ENCODE measurements at places on chromosomes 16 and 17. TPM values are rescaled to one million over a fixed set of nuclear protein-coding genes. Genes with fewer than 3 reads are reported as not detected.

ZNF207 gene
- total RNA-seq: 221 TPM

- DNase-seq: no peak
Measured at GRCh38 chr16:19474617-19475016, 47.3 kb downstream of the GDE1 start.

GAST gene
- total RNA-seq: not detected

GRCh38 chr16:5951486-5951885, 853.9 kb upstream of the EEF2KMT start:
- DNase-seq: no peak

DNA sequence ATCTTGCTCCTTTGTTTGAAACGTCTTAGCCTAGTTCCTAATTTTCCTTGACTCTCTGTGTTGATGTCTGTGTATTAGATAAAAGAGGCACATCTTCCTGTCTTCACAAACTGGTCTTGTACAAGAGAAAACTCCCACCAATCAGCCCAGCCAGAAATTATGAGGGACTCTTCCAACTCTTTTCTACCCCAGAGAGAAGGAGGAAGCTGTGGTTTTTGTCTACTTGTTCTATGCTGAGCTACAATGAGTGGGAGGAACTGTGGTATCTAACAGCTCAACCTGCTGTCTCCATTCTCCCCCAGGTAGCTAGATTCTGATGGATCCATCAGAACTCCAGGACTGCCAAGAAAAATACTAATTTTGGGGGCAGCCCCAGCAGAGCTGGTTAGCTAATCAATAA, 392.5 kb downstream of the HS3ST3B1 start:
- DNase-seq: no peak

- DNase-seq: no peak
Measured at GRCh38 chr17:32258383-32259140, 7.1 kb upstream of the RHBDL3 start.

- DNase-seq: no peak
Measured at GRCh38 chr17:79537686-79538085, 73.2 kb downstream of the RBFOX3 start.

CLEC18C gene
- 0.16 TPM for total RNA-seq

DNA sequence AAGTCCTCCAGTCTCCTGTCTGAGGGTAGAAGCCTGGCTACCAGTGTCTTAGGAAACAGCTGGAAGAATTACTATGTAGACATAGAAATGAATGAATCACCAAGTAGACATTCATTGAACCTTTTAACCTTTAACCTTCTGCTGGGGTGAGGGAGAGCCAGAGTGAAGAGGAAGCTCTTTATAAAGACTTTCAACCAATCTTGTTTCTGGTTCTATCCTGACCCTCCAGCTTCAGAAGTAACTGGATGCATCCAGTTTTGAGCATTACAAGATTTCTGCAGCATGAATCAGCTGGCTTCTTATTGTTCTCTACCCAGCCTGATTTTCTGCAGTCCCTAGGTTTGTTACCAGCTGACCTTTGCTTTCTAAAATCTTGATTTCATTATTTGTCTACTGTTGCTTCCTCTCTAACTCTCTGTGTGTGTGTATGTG, 8.5 kb downstream of the TEKT1 start:
- DNase-seq: no peak

- DNase-seq: no peak
Measured at GRCh38 chr17:68981288-68981687, 26.1 kb upstream of the ABCA8 start.

Data from mesothelial cell of epicardium (in vitro differentiated cells).